ENCODE measurements at places on chromosomes 12 and 14.

DNA sequence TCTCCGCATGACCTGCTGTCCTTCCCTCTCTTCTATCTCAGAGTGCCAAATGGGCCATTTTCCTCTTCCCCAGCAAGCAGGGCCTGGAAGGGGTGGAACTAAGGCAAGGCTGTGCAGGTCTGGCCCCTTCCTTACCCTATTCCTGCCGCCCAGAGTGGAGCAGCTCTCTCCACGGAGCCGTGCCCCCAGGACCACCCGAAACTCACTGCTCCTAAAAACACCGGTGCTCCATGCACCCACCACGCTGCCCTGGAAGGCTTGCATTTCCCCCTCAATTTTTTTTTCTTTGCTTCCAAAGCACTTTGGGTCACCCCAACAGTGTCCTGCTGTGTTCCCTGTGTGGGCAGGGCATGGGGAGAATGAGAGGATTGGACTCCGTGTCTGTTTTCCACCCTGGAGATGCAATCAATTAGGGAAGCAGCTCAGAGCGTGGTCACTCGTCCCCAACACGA is 48.5 kb upstream of the MEG3 start:
- DNase-seq = no peak

- no peak for DNase-seq
Measured at GRCh38 chr14:72450473-72451044, 443.3 kb downstream of the DPF3 start.

- no peak for DNase-seq
Measured at GRCh38 chr14:67263499-67264149, 22.4 kb downstream of the PALS1 start.

- no peak for DNase-seq
Measured at GRCh38 chr14:96285667-96286066, 29.7 kb downstream of the BDKRB1 start.

GRCh38 chr14:30260833-30261607 is 297.9 kb upstream of the G2E3 start:
- DNase-seq = no peak

- DNase-seq = no peak
Measured at GRCh38 chr12:17954788-17955187, 135.2 kb downstream of the RERGL start.

DNA sequence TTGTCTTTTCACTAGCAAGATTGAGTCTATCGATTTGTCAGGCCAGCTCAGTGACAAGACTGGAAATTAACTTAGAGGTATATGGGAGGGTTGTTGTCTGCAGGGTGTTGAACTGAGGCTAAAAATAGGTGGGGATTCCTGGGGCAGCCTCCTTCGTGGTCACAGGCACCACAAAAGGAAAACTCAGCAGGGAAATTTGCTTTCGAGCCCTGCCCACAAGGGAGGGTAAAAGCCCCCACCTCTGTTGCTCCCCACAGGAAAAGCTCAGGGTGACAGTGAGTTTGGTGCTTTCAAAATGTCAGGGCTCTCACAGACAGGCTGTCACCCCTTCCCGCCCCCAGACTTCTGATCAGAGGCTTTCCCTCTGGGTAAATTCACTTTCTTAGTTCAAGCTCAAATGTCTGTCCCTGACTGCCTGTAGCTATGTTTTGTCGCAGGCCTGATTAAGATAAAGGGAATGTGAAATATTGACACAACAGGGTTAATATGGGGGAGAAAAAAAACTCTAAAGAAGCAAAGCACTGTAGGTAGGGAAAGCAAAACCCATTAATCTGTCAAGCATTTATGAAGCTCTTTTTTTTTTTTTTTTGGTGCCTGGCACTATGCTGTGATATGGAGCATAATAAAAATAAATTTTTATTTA is 11.7 kb upstream of the NFKBIA start:
- DNase-seq = no peak

- DNase-seq = no peak
Measured at GRCh38 chr14:94003397-94003796, 6.3 kb downstream of the CCDC197 start.

- peak; percentile 27 for DNase-seq
Measured at GRCh38 chr14:75981426-75982265, at the start of gene TGFB3. Gene TGFB3 (minus strand): TSS chr14:75981995. CDS start chr14:75980893, 1,102 bp downstream.

DNA sequence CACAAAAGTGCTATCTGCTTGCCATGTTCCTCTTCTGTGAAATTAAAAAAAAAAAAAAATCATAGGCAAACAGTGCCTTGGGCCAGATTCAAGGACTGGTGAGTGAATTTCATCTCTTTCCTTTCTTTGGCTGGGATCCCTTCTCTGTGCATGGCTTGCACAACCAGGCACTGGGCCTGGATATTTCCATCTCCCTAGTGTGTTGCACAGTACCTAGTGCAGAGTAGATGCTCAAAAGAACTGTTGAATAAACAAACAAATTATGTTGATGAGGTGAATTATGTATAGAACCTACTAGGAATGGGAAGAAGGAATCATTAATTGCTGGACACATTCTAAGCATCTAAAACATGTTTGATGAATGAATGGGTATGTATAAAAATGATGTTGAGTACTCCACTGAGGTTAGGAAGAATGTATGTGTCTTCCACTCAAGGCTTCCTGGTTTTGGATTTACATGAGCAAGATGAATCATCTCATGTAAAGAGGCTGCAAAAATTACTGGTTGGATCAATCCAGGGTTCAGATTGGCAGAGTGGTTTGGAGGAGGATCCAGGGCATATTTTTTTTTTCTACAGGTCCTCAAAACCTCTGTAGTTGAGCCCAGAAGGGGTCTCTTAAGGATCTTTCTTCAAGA is 93.2 kb downstream of the EMP1 start:
- no peak for DNase-seq

DNA sequence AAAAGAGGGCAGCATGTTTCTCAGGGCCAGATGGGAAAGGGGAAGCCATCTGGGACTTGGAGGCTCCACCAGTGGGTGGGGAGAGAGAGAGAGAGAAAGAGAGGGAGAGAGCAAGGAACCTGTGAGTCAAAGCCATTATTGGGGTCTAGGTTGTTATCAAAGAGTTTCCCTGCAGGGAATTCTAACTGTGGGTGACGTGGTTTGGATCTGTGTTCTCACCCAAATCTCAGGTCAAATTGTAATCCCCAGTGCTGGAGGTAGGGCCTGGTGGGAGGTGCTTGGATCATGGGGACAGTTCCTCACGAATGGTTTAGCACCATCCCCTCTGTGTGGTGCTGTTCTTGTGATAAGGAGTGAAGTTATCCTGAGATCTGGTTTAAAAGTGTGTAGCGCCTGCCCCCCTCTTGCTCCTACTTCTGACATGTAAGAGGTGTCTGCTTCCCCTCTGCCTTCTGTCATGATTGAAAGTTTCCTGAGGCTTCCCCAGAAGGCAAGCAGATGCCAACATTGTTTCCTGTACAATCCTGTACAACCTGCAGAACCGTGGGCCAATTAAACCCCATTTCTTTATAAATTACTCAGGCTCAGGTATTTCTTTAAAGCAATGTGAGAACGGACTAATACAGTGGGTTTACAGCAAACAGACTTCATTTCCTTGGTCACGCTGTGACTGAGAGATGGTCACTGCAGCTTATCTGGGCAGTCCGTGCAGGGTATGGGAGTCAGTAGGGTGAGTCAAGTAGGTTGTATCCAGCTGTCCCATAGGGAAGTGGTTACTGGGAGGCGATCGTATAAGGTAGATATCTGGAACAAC is 52.4 kb downstream of the CCDC91 start:
- no peak for DNase-seq

- no peak for DNase-seq
Measured at GRCh38 chr12:116595186-116595585, 36.0 kb downstream of the MAP1LC3B2 start.

Data from HCT116 (cell line).